ENCODE measurements at places on chromosomes 5 and 9.

GRCh38 chr5:153222936-153223335 is 267.5 kb upstream of the GRIA1 start:
- no peak for DNase-seq

- peak; percentile 9 for DNase-seq
Observed at GRCh38 chr5:16025681-16026080, 153.9 kb downstream of the MARCHF11 start.

- no peak for DNase-seq
Observed at GRCh38 chr5:100854591-100854990, 48.5 kb downstream of the ST8SIA4 start.

GRCh38 chr5:154367101-154367500 is 78.7 kb upstream of the SAP30L start:
- DNase-seq: peak; percentile 50

- DNase-seq: no peak
Observed at GRCh38 chr9:138062196-138062595, 184.6 kb downstream of the CACNA1B start.

DNA sequence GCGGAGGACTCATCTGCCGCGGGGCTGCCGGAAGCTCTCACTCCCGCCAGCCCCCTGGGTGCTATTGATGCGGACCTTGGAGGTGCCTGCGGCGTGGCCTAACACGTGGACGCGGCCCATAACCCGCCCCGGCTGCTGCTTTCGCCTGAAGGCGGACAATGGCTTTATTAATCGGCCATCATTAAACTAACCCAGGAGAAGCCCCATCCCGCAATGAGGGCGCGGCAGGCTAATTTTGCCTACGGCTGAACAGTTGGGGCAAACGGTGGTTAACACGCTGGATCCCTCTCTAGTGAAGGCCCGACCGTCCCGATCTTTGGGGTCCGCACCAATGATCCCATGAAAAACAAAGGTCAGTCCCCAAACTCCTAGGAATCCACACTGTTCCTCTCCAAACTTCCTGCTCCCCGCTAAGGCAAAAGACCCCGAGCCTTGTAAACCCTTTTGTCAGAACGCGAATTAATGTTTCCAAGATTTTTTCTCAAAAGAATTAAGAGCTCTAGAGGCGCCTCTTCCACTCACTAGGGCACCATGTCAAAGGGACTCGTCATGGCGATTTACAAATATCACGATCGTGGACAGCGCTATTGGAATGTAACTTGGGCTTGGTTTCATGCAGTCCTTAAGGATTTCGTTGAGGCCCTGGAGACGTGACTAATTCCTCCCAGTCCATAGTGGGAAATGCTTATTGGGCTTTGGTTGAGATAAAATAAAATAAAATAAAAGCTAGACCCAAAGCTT is 193.1 kb downstream of the MEF2C start:
- no peak for DNase-seq

DNA sequence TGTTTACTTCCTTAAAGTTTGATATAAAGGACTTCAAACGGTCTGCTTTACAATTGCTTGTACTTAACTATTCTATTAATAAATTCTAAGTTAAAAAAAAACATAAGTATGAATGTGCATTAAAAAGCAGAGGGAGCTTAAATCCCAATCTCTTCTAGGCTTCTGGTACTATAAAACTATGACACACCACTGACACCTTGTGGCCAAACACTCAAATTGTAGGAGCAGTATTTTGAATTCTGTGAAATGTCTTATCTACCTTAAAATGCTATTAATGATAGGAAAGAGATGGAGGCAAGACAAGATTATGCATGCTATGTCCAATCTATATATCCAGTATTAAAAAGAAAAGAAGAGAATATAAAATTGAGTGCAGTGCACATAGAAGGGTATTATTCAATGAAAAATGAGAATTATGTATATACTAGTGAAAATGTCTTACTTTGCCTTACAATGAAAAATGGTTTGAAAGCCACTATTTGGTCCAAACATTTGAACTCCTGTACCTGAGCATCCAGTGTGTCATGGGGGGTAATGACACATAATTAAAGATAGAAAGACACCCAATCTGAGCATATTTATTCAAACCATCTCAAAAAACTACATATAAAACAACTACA is 87.6 kb downstream of the ERP44 start:
- peak; percentile 45 for DNase-seq

- DNase-seq: peak; percentile 76
Observed at GRCh38 chr5:95081500-95081960, 203.4 kb downstream of the MCTP1 start.

DNA sequence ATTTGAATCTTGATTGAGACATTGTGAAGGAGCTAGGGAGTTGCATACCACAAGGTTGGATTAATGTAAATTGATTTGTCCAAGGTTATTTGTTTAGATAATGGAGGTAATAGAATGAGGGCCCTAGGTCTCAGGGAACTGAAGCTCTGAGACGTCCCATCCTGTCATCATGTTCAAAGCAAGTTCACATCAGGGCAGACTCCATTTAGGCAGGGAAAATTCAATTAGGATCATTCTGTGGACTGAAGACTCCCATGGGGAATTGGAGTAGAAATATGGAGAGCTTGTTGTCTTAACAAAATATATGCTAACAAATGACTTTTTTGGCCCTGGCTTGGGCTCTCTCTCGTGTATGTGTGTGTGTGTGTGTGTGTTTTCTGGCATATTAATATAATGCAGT is 722.0 kb upstream of the ADAMTS16 start:
- DNase-seq: no peak

- DNase-seq: no peak
Observed at GRCh38 chr5:180844432-180844831, 16.6 kb downstream of the ZFP62 start.

- DNase-seq: no peak
Observed at GRCh38 chr9:132474253-132474652, 64.2 kb downstream of the CFAP77 start.

DNA sequence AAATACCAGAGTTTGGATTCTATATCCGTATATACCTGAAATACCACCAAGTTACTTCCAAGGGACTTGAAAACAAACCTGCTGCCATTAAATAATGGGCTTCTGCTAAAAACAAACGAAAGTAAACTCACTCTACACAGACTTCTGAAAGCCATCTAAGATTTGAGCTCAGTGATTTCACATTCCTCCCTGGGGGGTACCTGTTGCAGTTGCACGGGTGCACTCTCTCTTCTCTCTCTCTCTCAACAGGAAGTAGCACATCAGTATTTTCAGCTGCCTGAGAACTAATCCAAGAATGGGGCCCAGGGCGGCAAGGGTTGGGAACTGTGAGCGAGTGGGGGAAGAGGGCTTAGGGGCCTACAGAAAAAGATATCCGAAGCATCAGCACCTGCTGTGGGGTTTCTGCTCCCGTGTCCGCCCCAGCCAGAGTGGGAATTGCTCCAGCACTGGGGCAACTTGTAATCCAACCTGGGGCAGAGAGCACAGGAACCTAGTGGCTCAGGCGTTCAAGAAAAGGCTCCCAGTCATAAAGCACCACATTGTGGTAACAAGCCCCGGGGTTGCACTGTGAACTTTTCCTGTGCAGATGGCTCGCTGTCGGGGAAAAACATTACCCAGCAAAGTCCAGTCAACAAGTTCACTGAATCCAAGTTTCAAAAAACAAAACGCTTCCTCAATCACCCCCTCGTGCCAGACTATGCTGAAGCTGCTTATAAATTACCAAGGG is 99.8 kb downstream of the EFNA5 start:
- DNase-seq: no peak

DNA sequence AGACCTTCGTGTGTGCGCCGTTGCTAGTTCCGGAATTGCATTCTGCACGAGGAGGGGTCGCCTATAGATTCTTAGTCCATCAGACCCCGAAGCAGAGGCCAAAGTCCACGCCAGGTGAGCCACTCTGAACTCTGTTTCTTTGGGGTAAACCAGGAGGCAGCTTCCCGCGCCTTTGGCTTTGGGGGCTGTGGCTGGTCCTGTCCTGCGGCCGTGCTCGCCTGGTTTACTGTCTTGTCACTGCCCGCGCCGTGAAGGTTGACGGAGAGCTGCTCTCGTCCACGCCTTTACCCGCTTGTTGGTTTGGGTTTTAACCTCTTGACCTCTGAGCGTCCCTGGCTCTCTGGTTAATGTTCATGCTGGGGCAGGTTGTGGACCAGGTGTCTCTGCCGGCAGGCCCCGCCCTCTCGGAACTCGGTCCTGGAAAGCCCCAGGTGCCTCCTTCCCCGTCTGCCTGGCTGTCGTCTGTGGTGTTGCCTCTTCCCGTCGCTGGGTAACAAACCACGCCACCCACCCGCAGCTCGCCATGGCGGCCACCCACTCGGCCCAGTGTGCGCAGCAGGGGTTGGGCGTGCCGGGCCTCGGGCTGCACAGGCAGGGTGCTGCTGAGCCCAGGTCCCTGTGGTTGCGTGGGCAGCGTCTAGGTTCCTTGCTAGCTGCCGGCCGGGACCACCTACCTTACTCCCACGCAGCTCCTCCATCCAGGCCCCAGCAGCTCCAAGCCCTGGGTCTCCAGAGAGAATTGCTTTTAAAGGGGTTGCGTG is 44.6 kb upstream of the CACNA1B start:
- DNase-seq: no peak

DNA sequence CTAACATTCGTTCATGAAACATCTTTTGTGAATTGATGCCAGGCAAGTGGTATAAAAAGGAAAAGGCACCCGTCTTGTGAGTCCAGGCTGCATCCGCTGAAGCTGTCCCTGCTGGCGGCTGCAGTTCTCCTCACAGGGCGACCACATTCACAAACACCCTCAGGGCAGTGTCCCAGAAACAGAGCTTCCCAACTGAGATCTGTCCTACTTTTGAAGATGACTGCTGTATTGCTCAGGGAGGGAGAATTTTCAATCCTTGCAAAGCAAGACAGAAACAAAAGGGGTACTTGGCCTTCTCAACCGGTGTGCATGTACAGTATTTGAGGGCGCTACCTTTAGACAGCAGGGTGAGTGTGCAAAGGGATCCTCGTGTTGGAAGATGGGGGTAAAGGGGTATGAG is 316.1 kb downstream of the GADD45G start:
- no peak for DNase-seq

DNA sequence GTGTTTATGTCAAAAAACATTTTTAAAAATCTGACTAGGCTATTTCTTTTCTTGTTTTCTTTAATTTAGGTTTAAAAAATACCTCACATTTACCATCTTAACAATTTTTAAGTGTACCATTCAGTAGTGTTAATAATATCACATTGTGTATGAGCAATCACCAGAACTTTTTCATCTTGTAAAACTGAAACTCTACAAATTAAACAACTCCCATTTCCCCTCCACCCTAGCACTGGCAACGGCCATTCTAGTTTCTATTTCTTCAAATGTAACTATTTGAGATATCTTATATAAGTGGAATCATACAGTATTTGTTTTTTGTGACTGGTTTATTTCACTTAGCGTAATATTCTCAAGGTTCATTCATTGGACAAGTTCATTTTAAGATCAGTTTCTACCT is 27.7 kb downstream of the PLCXD3 start:
- DNase-seq: no peak

DNA sequence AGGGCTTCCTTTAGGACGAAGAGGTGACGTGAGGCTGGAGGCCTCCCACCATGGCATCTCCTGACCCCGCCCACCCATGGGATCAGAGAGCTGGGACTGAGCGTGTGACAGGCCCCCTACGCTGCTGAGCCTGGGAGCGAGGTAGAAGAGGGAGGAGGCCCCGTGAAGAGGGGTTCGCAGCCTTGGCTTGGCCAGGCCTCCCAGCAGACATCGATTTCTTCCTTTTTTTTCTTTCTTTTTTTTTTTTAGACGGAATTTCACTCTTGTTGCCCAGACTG is 39.5 kb downstream of the PTGES start:
- no peak for DNase-seq

GRCh38 chr9:99807276-99807852 is 14.3 kb upstream of the NR4A3 start:
- peak; percentile 73 for DNase-seq

- DNase-seq: no peak
Observed at GRCh38 chr9:114048533-114049415, 29.3 kb downstream of the AMBP start.

DNA sequence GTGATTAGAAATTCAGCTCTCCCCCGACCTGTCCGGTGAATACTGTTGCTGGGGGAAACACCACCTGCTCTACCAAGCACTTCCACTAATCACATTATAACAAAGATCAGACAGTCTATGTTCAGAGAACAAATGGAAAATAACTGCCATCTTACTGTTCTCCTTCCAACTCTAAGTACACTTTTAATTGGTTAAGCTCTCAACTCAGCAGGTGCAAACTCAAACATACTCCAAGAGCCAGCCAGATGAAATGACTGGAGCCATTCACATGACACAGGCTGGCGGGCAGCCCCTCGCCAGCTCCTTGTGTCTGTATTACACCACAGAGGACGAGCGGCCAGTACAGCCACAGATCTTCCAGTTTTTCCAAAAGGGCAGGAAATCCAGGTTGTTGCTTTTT is 16.1 kb downstream of the LIFR start:
- DNase-seq: no peak

DNA sequence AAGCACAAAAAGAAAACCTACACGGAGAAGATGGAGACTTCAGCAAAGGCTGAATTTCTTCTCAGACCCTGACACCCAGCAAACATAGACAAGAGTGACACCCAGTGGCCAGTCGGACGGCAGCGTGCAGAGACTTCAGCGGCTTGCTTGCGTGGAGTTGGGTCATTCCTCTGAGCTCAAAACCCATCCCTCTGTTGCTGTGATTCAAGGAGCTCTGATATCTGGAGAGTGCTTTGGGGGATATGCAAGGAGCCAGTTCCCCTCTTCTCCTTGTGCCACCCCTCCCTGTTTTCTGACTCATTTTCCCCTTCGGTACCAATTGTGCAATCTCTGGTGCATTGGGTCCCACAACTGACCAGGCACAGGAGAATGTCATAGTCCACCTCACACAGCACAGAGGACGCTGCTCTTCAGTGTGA is 27.5 kb downstream of the SH3TC2 start:
- DNase-seq: peak; percentile 92

DNA sequence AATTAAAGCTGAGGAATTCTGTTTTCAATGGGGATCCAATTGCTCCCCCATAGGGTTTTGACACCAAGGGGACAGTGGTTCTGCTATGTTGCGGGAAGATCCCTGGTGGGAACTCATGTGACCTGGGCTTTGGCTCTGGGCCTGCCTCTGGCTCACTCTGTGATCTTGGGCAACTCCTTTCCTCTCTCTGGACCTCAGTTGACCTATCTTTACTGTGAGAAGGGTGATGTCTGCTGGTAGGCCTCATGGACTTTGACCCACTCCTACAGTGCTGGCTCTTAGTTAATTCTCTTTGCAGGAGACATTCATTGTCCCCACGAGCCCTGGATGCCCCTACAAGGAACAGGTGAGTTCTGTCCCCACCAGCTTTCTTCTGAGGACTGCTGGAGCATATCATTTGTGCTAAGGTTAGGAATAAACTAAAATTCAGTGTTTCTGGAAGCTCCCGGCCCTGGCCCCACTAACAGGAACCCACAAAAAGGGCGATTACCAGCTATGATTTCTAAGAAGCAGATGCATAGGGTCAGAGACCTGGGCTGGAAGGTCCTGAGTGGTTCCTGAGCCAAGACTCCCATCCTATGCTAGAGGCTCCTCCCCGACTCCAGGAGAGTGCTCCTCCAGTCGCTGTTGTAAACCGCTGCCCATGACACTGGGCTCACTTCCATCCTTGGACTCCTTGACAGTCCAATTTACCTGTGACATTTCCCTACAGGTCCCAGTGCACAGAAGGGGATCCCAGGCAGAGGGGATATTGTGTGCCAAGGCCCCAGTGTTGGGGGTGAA is 218.3 kb downstream of the PAX5 start:
- no peak for DNase-seq

GRCh38 chr5:117204926-117205869 is 630.6 kb upstream of the SEMA6A start:
- no peak for DNase-seq

GRCh38 chr9:123997665-123998277 is 13.8 kb upstream of the LHX2 start:
- no peak for DNase-seq

- DNase-seq: no peak
Observed at GRCh38 chr9:28155671-28156070, 582.4 kb upstream of the C9orf72 start.
